ENCODE measurements at places on chromosomes 5 and 9.

DNA sequence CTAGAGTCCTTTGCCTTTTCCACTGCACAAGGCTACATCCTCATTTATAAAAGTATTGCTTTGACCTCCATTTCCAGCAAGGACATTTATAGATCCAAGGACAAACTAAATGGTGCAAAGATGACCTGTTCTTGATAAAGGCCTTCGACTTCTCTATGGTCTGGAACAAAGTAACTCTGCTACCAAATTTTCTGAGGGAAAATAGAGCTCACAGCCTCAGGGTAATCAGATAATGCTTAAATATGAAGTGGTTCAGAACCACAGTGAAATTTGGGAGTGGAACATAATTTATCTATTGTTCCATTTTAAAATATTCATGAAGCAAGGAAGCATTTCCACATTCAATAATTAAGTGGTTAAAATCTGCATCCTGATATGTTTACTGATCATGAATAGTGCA, 137.5 kb downstream of the TTLL11 start:
- no peak for DNase-seq

DNA sequence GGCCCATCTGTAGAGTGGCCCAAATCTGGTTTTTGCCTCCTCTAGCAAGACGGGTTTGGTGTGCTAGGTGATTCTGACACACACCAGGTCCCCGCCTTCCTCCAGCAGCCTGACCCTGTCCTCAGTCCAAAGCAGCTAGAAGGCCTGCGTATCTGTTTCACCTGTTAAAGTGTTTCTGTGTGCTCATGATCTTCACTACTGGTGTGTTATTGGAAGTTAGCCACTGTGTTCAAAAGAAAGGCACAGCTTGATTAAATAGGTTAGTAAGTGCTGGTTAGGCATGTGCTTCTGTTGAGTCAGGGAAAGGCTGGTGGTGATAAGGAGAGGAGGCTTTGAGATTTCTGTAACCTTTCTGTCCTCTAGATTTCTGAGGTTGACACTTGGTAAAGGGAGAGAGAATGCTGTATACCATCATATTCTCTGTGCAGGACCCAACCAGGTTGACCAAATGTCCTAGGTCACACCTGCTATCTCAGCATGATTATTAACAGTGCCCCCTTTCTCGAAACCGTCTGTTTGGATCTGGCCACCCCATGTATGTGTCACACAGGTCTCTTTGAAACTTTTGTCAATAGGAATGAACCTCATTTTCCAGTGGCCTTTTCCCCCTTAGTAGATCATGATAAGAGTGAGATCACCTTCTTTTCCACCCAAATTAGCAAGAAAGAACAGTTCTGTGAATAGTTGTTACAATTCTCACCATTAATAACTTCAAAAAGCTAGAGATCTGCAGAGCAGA, 58.8 kb downstream of the ARHGAP26 start:
- DNase-seq: no peak

DNA sequence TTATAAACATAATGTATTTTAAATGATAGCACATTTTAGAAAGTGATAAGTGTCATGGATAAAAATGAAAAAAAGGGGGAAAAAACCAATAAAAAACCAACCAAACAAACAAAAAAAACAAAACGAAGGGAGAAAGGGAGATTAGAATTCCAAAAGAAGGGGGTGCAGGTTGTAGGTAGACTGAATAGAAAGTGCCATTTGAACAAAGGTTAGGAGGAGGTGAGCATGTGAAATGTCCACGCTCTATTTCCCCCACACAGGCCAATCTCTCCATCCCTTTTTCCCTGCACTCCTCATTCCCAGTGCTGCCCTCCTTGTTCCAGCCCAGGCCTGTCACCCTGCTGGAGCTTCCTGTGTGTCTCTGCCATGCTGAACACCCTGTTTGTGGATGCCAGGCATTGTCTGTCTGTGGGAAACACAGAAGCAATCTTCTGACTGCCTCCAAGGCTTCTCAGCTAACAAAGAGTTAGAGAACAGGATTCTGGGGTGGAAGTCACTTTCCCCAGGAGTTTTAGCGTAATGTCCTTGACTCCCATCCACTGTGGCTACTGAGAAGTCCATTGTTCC, 138.8 kb downstream of the ADAMTS16 start:
- no peak for DNase-seq

DNA sequence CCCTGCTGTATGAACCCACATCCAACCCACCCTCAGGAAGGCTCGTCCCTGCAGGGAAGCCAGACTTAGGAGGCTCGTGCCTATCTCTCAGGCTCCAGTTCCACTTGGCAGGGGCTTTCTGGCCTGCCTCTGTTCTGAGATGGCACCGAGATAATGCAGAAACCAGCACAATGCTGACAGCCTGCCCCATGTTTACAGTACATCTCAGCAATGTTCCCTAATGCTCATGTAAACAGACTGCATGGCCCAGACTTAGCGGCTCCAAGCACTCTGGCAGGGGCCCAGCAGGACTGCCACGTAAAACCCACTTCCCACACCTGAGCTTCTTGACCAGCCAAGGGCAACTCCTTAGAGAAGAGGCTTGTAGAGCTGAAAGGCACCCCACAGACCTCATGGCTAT, 499.5 kb upstream of the BRINP1 start:
- DNase-seq: no peak

- DNase-seq: no peak
Observed at GRCh38 chr9:98438666-98439065, 183.2 kb upstream of the TBC1D2 start.

- no peak for DNase-seq
Observed at GRCh38 chr9:17986595-17986994, 407.7 kb downstream of the SH3GL2 start.
